Stimulated activated naive CD4-positive, alpha-beta T cell treated with Interleukin-2 at 50 U/mL for 16 hours (primary cell): ENCODE measurements at places on chromosomes 7 and 10.

- DNase-seq = no peak
Observed at GRCh38 chr10:79221110-79222051, 125.9 kb upstream of the PPIF start.

DNA sequence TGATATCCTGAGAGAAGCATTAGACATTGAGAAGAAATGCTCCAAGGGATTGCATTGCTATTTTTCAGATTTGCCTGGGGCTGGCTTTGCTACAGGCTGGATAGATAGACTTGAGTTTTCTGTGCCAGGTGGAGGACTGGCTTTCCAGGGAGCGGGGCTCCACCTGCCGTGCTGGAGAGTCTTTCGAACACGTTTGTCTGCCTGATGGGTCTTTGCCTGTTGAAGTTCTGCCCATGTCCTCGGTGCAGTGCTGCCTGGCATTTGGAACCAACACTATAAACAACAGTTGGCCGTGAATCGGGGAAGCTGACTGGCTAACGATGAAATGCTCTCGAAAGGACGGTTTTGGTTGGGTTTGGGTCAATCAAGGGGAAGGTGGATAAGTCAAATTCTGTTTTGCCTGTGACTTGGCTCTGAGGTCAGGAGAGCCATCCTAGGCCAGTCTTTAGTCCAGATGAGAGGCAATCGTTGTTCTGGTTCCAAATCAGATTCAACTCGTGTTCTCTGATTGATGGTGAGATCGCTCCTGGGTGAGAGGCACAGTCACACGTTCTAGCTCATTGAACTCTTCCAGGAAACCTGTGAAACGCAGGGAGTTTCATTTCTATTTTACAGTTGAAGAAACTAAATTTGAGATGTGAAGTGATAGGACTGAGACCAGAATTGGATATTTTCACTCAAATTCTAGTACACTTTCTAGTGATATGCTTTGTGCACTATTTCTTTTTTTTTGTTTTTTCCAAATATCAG is 599.0 kb downstream of the TYW1 start:
- no peak for DNase-seq

DNA sequence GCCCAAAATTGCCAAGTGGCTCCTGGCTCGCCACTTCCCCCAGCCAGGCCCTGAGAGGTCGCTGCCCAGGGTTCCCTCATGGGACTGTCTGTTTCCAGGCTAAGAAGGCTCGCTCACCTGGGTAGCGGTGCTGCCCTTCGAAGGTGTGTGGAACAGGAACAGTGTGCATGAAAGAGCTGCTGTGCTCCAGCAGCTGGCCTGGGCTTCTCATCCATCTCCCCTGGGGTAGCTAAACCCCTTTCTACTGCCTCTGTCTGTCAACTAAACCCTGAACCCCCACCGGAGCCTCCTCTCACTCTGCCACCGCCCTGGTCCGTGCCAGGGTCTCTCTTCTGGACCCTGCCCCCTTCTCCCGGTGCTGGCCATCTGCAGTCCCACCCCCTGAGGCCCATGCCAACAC is 152.9 kb downstream of the EBF3 start:
- no peak for DNase-seq

- no peak for DNase-seq
Observed at GRCh38 chr10:111075577-111076185, 1.1 kb upstream of the ADRA2A start.

- no peak for DNase-seq
Observed at GRCh38 chr10:64286533-64286932, 765.3 kb downstream of the REEP3 start.

GRCh38 chr10:7354330-7355047 is 56.3 kb downstream of the SFMBT2 start:
- DNase-seq = no peak

GRCh38 chr10:10785627-10786026 is 232.0 kb upstream of the CELF2 start:
- DNase-seq = no peak

GRCh38 chr7:48101968-48102367 is 12.9 kb downstream of the UPP1 start:
- DNase-seq = peak; percentile 15

DNA sequence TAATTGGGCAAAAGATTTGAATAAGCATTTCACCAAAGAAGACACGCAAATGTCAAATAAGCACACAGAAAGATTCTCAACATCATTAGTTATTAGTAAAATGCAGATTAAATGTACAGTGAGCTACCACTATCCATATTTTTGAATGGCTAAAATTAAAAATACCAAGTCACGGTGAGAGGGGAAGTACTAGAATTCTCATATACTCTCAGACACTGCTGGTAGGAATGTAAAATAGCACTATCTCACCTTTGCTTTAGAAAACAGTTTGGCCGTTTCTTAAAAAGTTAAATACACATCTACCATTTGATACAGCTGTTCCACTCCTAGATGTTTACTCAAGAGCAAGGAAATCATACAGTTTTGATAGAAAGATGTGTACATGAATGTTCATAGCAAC is 115.8 kb upstream of the CELF2 start:
- DNase-seq = no peak

- DNase-seq = no peak
Observed at GRCh38 chr10:131198843-131199242, 112.7 kb downstream of the TCERG1L start.
